ENCODE measurements at places on chromosomes 11 and 22.
A peak's percentile ranks its signal among the peaks of the same experiment; 100 is the strongest.

- peak; percentile 38 for DNase-seq
These were observed 41.0 kb downstream of the BUD13 start for GRCh38 chr11:116731821-116732220.

- no peak for DNase-seq
These were observed 68.6 kb downstream of the LRP5 start for GRCh38 chr11:68380786-68381622.

DNA sequence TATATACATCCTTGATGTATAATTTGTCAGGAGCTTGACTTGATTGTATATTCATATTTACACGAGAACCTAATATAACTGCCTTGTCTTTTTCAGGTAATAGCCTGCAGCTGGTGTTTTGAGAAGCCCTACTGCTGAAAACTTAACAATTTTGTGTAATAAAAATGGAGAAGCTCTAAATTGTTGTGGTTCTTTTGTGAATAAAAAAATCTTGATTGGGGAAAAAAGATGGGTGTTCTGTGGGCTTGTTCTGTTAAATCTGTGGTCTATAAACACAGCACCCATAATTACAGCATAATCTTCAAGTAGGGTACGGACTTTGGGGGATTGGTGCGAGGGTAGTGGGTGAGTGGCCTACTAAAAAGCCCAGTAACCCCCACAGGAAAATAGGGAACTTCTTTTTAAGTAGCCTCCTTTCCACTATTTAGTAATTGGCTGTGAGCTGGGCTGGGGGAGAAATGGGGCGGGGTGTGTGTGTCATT is 7.5 kb downstream of the MALAT1 start:
- DNase-seq: no peak

- DNase-seq: no peak
These were observed 137.5 kb downstream of the FAM76B start for GRCh38 chr11:95652002-95652472.

GRCh38 chr11:122727101-122727929 is 71.8 kb downstream of the UBASH3B start:
- no peak for DNase-seq

Data from cardiac septum (tissue), 1 donor.